ENCODE measurements at places on chromosomes 1 and 21.
A peak's percentile ranks its signal among the peaks of the same experiment; 100 is the strongest.

DNA sequence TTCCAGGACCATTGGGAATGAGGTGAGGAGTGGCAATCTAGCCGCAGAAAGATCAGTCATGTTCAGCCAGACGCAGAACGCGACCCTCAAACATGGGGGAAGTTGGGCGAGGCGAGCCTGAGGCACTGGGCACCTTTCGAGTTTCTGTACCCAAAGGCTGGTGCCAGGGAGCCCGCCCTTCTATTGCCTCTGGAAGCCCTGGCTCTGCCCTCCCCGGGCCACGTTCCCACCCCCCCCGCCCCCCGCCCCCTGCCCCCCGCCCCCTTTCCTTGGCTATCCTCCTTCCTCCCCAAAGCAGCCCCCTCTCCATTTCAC lies 2.2 kb upstream of the ZBTB7B start:
- no peak for DNase-seq

GRCh38 chr1:113981962-113982931 lies 3.0 kb downstream of the OLFML3 start:
- DNase-seq: no peak

- DNase-seq: no peak
Observed at GRCh38 chr1:169999331-169999741, 75.2 kb downstream of the KIFAP3 start.

- no peak for DNase-seq
Observed at GRCh38 chr1:21741206-21741605, 41.7 kb downstream of the USP48 start.

DNA sequence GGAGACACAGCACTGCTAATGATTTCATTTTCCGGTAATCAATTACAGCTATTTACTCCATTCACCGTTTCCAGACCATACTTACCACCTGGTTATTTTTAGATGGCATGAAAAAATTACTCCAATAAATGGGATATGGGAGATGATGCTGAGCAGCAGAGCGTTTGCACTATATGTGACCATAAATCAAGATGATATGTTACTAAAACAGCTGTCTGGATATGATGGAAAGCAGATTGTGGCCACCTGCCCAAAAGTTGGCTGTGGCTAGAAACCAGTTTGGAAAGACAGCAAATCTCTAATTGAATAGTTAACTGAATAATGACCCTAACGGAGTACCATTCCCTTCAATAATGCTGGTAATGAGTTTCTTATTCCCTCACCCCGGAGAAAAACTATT lies 22.5 kb upstream of the KCTD3 start:
- DNase-seq: no peak

DNA sequence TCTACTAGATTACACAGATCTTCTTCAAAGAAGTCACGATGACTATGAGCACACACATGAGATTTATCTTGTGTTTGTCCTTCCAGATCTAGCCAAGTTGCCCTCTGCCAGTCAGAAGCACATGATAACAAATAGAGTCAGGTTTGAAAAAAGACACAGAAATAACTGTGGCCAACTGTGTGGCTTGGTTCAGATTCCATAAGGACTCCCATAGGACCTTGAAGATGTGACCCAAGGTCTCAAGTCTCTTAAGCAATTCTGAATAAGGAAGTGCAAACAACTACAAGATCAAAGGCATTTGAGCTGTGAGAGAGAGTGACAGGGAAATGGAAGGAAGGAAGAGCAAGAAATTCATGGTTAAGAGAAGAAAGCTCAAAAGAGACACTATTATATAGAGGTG lies 194.0 kb downstream of the PLPP3 start:
- no peak for DNase-seq

- no peak for DNase-seq
Observed at GRCh38 chr1:95323123-95323522, 89.1 kb downstream of the RWDD3 start.

DNA sequence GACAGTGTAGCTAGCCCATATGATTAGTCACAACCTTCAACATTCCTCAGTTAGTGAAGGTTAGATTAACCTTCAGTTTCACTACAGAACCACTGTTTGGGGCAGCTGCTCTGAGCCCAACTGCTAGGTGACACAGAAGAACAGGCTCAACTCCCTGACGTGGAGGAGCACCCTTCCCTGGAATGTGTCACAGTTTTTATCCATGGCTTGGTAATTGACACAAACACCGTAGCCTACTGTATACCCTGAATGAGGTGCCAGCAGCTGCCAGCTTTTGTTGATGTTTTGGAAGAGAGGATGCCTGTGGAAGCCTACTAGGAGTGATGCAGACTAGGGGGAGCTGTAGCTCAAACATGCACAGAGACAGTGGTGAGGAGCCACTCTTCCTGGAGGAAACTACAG lies 56.6 kb upstream of the CR2 start:
- no peak for DNase-seq

GRCh38 chr1:3945916-3946840 lies 46.1 kb upstream of the C1orf174 start:
- no peak for DNase-seq

- no peak for DNase-seq
Observed at GRCh38 chr1:76450229-76450628, 375.7 kb downstream of the ST6GALNAC3 start.

- no peak for DNase-seq
Observed at GRCh38 chr1:181175955-181176354, 87.5 kb downstream of the IER5 start.

- DNase-seq: no peak
Observed at GRCh38 chr21:14945176-14945575, 119.6 kb downstream of the NRIP1 start.

DNA sequence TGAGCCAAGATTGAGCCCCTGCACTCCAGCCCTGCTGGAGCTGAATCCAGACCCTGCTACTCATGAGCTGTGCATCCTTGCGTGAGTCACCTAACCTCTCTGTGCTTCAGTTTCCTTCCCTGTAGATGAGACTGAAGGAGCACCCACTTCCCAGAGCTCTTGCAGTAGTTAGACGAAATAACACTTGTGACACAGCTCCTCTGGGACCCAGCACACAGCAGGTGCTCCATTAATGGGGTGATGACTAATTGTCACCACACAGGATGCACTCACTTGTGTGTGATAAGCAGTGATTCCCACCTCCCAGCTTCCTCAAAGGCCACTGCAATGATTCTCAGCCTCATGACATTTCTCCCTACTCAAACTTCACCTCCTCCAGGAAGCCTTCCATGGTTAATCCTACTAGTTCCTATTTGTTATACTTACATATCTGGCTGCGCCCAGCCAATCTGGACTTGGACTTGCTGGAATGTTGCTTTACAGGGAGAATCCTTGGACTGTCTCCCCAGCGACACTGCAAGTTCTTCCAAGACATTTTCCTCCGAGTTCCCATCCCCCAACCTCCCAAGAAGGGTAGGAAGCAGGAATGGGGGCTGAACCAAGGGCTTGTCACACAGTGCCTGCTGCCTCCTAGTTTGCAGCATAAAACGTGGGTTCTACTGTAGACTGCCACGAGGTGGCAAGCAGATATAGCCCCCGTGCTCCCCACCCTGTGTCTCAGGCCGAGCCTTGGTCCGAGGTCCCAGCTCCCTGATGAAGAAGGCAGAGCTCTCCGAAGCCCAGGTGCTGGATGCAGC lies 17.2 kb downstream of the DRAXIN start:
- DNase-seq: no peak

DNA sequence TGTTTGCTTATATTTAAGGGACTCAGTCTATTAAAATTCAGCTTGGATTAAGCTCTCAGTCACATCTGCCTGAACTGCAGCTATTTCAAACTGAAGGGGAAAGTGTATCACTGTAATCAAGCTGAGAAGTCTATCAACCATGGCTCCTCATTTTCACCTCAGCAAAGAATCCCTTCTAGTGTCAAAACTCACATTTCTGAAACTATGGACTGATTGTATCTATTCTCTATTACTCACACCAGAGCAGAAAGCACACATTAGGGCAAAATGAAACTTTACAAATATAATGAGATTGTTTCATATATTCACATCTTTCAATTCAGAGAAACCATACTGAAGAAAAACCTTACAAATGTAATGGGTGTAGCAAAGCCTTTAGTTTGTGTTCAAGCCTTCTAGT lies 14.6 kb upstream of the C1orf146 start:
- DNase-seq: no peak

- no peak for DNase-seq
Observed at GRCh38 chr1:44655609-44656008, 18.7 kb downstream of the TMEM53 start.

- DNase-seq: no peak
Observed at GRCh38 chr1:107184888-107185287, 44.0 kb downstream of the NTNG1 start.

DNA sequence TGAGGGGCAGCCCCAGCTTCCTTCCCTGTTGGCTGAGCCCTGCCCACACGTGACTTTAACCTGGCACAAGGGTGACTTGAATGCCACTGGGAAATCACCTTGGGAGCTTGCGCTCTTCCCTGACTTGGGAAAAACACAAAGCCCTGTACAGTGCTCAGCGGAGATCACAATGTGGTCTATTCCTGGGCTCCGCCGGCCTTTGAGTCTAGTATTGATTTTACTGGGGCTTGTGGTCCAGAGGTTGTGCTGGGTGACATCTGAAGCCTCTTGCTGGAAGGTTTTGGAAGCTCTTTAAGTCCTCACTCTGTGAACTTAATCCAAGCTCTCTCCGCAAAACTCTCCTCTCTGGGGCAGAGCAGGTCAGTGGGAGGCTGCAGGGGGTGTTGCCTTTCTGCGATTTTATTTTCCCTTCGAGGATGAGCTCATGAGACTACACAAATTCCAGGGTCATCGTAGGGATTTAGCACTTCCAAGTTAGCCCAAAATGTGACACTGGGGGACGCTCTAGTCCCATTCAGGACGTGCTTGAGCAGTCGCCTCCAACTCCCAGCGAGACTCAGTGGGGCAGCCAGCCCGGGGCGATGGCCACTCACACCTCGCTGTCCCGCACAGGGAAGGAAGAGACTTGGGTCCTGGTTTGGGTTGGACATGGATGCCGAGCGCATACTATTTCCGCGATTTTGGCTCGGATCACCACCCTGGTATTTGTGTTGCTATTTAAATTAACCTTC lies 291.9 kb upstream of the AJAP1 start:
- no peak for DNase-seq

GRCh38 chr1:198649232-198649967 lies 10.6 kb downstream of the PTPRC start:
- no peak for DNase-seq

GRCh38 chr1:230581446-230582079 lies 60.7 kb upstream of the COG2 start:
- DNase-seq: no peak

DNA sequence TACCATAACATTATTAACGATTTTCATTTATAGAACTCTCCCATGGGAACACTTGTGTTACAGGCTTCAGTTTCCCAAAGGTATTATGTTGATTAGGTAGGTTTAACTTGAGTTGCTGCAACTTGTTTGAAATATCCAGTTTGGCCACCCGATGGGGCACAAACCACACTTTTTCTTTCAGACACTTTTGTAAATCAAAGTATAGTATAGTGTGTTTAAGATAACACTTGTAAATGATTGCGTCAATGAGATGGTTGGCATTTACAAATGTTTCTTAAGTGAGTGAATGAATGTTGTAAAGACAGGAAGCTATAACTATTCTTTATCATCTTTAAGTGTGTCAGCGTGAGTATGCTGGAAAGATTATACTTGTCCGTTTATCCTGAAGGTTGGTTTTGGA lies 4.3 kb downstream of the XPR1 start:
- no peak for DNase-seq

- no peak for DNase-seq
Observed at GRCh38 chr1:201180901-201181300, 9.7 kb upstream of the IGFN1 start.

- peak; percentile 10 for DNase-seq
Observed at GRCh38 chr1:1540090-1540817, at the start of gene TMEM240. Gene TMEM240, minus strand, starts transcription at chr1:1540624. Its CDS starts 278 bp downstream, at chr1:1540346.

DNA sequence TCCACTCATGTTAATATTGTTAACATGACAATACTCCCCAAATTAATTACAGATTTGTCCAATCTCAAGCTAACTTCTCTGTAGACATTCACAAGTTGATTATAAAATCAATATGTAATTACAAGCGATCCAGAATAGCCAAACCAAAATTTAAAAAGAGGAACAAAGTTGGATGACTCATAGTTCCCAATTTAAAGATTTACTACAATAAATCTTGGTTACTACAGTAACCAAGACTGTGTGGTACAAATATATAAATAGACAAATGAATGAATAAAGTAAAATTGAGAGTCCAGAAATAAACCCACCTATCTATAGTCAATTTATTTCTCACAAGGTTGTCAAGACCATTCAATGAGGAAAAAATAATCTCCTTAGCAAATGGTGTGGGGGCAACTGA lies 7.1 kb upstream of the KRTAP10-4 start:
- no peak for DNase-seq

DNA sequence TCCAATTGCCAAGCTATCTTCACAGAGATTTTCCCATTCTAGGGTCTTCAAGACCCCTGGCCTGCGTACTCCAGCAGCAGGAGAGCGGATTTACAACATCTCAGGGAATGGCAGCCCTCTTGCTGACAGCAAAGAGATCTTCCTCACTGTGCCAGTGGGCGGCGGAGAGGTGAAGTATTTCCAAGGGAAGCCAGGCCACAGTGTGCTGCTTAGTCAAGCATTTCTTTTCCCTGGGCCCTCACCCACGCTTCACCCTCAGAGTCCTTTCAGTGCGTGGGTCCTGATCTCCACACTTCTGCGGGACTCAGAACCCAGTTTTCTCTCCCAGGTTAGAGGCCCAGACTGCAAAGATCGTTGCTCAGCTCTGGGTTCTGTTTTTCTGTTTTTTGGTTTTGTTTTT lies 13.1 kb downstream of the CDCA8 start:
- no peak for DNase-seq

- no peak for DNase-seq
Observed at GRCh38 chr1:22750685-22751051, 40.0 kb downstream of the EPHB2 start.

DNA sequence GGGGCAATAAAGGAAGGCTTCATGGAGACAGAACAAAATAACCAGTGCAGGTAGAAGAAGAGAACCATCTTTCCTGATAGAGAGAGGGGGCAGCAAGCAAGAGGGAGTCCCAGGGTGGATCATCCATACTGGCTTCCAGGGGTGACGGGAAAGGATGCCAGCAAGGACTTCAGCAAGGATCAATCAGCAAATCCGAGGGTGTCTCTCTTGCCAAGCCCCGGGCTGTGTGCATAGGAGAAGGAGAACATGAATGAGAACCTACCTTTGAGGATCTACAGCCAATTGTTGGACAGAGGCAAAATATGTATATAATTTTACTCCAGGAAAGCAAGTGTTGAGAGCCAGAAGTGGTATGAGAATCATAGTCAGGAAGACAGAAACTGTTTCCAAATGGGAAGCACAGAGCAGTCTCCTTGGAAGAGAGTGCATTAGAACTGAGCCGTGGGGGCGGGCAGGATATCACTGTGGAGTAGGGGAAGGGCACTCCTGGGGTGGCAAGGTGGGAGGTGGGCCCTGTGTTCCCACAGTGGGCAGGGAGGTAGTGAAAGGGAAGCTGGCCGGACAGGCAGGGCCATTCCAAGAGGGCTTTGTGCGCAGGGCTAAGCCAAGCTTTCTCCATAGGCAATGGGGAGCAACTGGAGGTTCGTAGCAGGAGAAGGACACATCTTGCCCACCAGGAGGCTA lies 1.1 kb upstream of the S100A9 start:
- DNase-seq: no peak
